ENCODE measurements at places on chromosomes 5 and 9. TPM values are rescaled to one million over a fixed set of nuclear protein-coding genes. Genes with fewer than 3 reads are reported as not detected.

The PCDHA9 gene
- total RNA-seq = not detected

DNA sequence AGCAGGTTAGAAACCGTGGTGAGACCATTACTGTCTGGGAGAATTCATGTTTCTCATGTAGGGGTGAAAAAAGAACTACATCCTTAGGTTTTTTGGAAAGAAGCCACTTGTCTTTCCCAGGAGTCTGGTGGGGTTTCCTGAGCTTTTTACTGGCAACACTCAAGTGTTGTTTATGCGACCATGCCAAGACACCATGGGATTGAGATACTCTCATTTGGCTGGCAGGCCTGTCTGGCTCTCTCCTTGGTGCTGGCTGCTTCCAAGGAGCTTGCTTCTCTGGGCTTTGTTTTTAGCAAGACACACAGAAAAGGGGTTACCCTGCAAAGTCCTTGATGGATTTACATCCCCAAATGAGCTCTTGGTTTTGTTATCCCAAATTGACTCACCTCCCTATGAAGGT is 80.9 kb upstream of the ISL1 start:
- no peak overlapping the region for H3K4me3 ChIP-seq
- no peak overlapping the region for H3K27ac ChIP-seq
- no peaks in the 10 kb centered on the region for H3K36me3 ChIP-seq
- DNase-seq = no peak
- H3K27me3 ChIP-seq = no peaks in the 10 kb centered on the region

DNA sequence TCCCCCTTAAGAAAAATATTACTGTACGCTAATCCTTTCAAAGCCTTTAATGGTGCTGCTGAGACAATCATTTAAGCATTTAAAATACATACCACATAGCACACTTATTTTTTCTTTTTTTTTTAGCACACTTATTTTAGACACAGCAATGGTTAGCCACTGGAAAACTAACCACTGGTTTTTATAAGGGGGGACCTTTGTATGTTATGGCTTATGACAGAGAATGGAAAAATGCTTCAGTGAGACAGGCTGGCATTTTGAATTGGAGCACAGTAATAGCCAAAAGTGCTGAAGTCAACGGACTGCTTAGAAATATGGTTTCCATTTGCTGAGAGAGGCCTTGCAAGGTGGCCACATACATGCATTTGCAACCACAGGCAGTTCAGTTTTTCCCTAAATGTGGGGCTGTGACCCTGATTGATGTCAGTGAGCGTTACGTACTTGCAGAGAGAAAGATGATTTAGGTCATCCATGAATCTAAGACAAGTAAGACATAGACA is 28.5 kb downstream of the AOPEP start:
- H3K36me3 ChIP-seq = peaks cover 4% of the 10 kb centered on the region
- H3K4me1 ChIP-seq = no peaks in the 10 kb centered on the region
- H3K4me3 ChIP-seq = no peak overlapping the region
- no peak for DNase-seq

DNA sequence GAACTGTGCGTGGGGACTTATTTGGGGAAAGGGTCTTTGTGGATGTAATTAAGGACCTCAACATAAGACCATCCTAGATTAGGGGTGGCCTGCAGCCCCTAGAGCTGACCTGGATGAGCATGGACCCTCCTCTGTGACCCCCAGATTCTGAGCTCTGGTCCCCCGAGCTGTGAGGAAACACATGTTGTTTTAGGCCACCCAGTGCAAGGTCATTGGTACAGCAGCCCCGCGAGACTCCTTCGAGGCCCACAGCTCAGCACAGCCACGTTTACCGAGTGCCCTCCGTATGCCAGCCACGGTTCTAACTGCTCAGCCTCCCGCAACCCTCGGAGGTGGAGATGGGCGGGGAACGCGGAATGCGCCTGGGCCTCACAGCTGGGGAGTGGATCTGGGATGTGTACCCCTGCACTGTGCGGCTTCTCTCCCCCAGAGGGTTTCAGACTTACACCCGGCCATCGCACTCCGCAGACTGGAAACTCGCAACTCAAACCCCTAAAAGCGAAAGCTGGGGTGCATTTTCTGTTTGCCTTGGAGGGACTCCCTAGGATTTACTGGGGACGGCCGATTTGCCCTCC is 4.5 kb upstream of the GPSM1 start:
- H3K36me3 ChIP-seq = no peaks in the 10 kb centered on the region
- H3K4me1 ChIP-seq = peaks cover under 1% of the 10 kb centered on the region
- no peak overlapping the region for H3K27ac ChIP-seq
- peaks cover 38% of the 10 kb centered on the region for H3K27me3 ChIP-seq
- DNase-seq = no peak
- H3K4me3 ChIP-seq = no peak overlapping the region

DNA sequence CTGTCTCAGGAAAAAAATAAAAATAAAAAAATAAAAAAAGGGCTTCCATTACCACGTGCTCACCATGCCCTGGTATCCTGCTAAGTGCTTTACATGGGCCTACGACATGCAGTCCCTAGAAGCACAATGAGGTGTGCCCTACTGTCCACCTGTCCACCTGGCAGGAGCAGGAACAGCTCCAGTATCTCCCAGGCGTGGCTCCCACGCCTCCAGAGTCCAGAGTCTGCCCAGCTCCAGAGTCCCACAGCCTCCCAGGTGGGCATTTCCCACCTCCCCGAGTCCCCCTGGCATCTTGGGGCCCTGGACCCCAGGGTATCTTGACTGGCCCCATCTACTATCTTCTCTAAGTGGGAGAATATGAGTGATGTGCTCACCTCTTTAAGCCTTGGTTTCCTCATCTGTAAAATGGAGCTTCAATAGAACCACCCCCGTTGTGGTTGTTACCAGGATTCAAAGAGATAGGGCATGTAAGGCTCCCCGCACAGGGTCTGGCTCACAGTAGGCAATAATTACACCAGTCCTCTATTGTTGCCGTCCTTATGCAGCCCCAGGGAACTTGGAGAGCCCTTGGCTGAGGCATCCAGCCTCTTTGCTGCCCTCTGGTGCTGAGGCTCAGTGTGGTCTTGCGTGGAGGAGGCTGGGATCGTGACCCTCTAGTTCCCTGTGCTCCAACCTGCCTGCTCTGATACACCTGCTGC is 8.9 kb downstream of the CXCL14 start:
- H3K27me3 ChIP-seq = no peaks in the 10 kb centered on the region
- no peaks in the 10 kb centered on the region for H3K4me1 ChIP-seq
- no peak for DNase-seq
- no peak overlapping the region for H3K4me3 ChIP-seq

- H3K27ac ChIP-seq = no peak overlapping the region
- H3K27me3 ChIP-seq = no peaks in the 10 kb centered on the region
- DNase-seq = no peak
- H3K36me3 ChIP-seq = no peaks in the 10 kb centered on the region
Measured at GRCh38 chr5:56575821-56576220, 239.5 kb upstream of the MAP3K1 start.

All from psoas muscle (tissue), 8 donors.